Naive thymus-derived CD8-positive, alpha-beta T cell (primary cell): ENCODE measurements at places on chromosomes 16 and 17. TPM values are rescaled to one million over a fixed set of nuclear protein-coding genes. Genes with fewer than 3 reads are reported as not detected.

BAIAP3 gene
- 0.06 TPM for polyA plus RNA-seq

LAT gene
- polyA plus RNA-seq: 255 TPM

TPSD1 gene
- not detected for polyA plus RNA-seq

SMIM5 gene
- not detected for polyA plus RNA-seq

HS3ST3A1 gene
- 0.76 TPM for polyA plus RNA-seq

C17orf67 gene
- 1.5 TPM for polyA plus RNA-seq

PERCC1 gene
- polyA plus RNA-seq: not detected

KCNH4 gene
- polyA plus RNA-seq: not detected

ATP1B2 gene
- polyA plus RNA-seq: 0.57 TPM

KRT9 gene
- not detected for polyA plus RNA-seq

VAT1L gene
- polyA plus RNA-seq: not detected

CISD3 gene
- polyA plus RNA-seq: 46.2 TPM

TAT gene
- polyA plus RNA-seq: not detected

HAS3 gene
- 0.55 TPM for polyA plus RNA-seq

USP31 gene
- polyA plus RNA-seq: 0.89 TPM

HS3ST6 gene
- polyA plus RNA-seq: not detected

CMTM2 gene
- polyA plus RNA-seq: not detected

CRYBA1 gene
- polyA plus RNA-seq: not detected

FOXN1 gene
- polyA plus RNA-seq: not detected

FOXL1 gene
- polyA plus RNA-seq: not detected

EPN3 gene
- not detected for polyA plus RNA-seq
